ENCODE measurements at places on chromosomes 4 and X.

- peak; percentile 23 for DNase-seq
These were observed 454 bp downstream of the BTC start for GRCh38 chr4:74793757-74794381.

DNA sequence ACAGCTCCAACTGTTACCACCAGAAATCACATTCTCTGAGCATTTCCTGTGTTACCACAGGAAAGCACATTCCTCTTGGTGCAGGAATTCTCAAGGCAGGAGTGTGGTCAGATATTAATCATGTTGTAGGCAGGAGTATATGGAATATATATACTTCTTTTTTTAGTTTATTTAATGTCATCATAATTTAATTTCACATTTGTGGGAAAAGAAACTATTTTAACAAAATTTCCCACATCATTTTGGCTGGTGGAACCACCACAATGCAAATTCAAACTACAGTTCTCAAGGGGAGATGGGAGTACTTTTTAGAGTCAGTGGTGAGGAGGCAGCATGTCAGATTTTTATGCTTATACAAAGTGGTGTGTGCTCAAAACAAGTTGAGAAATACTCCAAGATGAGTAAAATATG lies 139.0 kb downstream of the ATP10D start:
- DNase-seq, result peak; percentile 79

- no peak for DNase-seq
These were observed 587.2 kb upstream of the KLHL4 start for GRCh38 chrX:86930419-86930818.

DNA sequence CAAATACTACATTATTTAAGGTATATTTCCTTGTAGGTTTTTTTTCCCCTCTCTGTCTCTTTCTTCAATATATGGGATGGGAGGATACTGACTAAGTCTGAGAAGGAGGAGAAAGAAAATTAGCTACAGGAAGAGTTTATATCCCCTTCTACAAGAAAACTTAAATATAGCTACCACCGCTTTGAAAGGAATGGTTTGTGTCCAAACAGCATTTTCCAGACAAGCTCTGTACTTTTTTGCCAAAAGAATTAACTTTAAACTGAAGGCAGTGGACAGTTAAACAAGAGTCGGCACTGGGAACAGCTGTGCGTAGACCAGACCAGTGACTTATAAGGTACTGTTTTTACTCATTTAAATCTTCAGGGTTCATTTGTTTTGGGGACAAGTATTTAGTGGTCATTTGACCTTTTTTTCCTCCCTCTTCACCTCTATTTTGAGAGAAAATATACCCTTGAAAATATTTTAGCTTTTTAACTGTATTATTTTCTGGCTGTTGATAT lies 303.7 kb downstream of the ARHGAP24 start:
- peak; percentile 54 for DNase-seq

DNA sequence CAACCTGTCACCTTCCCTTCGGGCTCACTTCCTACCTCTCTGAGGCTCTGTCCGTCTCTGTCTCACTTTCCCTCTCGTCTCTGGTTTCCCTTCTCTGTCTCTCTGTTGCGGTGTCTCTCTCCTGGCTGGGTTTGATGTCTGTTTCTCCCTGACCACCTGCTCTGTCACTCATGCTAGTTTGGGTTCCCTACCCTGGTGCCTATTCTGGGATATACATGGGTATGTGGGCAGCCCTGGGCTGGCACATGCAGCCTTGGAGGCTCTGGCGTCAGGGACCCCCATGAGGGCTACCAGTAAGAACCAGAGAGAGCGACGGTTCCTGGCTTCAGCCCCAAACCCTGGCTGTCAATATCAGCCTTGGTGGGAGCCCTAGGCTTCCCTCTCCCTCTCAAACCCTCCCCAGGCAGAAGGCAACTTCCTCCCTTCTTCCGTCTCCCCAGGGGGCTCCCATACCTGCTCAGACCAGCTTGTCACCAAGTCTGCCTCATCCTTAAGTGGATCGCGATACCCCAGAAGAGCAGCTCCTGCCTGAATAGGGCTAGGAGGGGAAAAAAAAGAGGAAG lies 314 bp downstream of the DNASE1L1 start:
- no peak for DNase-seq

GRCh38 chrX:111928456-111928855 lies 52.5 kb downstream of the TRPC5OS start:
- DNase-seq, result no peak

DNA sequence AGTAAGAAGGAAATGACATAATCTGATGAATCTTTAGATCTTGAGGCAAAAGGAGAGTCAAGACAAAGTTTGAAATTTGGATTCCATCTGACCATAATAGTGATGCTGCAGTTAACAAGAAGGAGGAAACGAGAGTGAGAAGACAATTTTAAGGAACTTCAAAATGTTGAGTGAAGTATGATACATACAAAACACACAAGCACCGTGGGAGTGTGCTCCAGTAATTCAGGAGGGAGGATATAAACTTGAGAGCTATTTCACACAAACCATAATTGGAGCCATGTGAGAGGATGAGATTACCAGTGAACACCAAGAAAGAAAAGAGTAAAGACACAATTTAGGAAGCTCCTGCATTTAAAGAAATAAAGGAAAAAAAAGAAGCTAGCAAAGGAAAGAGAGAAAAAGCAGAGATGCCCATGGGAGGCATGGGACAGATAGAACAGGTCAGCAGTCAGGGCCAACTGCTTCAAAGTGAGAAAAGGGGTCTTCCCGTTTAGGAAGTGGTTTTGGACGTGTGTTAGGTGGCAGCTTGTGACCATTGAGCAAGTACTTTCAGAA lies 150.7 kb upstream of the SLC7A11 start:
- no peak for DNase-seq

Data from cardiac fibroblast (primary cell).